Hematopoietic multipotent progenitor cell treated with erythropoietin and hydrocortisone succinate and interleukin-3 and kit ligand, for 4 days (in vitro differentiated cells): ENCODE measurements at places on chromosomes 7 and 10.

- DNase-seq, result peak; percentile 68
Measured at GRCh38 chr7:5773661-5774086, 7.8 kb downstream of the RNF216 start.

DNA sequence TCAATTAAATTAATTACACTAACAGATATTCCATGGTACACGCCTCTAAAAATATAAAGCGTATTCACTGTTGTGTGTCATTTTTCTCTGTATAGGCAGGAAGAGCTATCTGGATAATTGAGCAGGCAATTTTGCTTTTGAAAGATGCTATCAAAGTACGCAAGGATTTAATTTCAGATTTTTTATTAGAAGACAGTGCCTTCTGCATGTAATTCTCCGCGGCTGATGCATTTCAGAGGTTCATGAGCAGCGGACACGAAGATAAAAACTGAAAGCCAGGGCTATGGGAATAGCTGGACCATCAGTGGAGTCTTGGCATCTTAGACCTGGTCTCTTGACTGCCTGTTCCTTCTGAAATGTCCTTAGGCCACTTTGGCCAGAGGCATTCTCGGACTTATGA, 35.7 kb upstream of the SDK1 start:
- no peak for DNase-seq

DNA sequence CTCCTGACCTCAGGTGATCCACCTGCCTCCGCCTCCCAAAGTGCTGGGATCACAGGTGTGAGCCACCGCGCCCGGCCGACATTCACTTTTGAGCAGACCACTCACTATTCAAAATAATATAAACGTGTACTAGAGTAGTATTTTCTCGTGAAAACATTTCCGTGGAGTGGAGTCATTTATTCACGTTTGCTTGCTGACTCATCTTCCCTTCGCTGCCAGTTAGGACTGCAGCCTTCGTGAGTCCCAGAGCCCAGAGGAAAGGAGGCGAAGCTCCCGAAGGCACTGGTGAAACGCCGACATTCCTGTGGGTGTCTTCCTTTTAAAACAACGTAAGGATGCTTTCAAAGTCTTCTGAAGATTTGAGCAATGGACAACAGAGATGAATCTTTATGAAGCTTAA, 10.9 kb upstream of the INPP5A start:
- DNase-seq, result no peak

- DNase-seq, result no peak
Measured at GRCh38 chr7:40583667-40584444, 449.1 kb downstream of the SUGCT start.

DNA sequence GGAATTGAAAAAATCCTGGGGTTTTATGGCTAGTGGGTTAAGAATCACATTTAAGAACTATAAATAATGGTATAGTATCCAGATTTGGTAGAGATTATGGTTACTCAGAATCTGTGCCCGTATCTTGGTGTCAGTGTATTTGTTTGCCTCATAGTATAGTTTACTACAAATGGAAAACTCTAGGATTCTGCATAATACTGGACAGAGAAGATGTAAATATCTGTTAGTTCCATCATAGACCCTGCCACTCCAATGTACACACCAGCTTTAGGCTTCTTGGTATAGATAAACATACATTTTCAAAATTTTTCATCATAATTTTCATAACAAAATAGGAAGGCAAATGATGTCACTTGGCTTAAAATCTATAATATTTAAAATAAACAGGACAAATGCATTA, 108.1 kb downstream of the CFTR start:
- no peak for DNase-seq

- no peak for DNase-seq
Measured at GRCh38 chr10:131177431-131178327, 133.8 kb downstream of the TCERG1L start.

DNA sequence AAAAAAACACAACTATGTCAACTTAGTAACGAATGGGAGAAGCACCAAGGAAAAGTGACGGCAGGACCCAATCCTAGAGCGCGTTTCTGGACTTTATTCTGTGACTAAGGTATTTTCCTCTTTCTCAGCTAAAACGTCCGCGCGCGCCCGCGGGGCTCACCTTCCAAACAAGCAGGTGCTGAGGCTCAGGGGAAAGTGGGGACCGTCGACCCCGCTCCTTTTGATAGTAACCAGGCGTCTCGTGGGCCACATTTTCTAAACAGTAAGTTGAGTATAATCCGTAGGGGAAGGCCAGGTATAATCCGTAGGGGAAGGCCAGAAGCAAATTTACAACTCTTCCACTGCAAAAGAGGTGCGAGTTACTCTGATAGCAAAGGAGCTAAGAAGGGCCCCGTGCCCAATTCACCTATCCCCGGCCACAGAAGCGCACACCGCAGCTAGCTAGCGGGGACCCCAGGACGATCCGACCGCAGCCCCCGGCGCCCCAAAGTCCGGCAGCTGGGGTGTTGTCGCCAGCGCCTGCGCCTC, 743 bp downstream of the MKI67 start:
- peak; percentile 41 for DNase-seq

DNA sequence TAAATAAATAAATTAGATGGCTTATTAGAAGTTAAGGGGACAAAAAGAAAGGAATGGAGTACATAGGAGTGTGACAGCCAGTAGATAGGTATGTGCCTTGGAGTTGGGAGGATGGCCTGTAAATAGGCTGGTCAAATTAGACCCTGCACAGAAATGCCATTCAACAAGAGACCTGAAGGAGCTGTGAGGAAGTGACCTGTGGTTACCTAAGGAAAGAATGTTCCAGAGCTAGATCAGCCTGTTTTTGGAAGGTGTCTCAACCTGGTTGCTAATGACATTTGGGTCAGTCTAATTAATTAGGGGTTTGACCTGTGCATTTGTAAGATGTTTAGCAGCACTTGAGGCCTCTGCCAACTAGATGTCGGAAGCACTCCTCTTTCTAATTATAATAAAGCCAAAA, 315.3 kb upstream of the PLXDC2 start:
- no peak for DNase-seq

DNA sequence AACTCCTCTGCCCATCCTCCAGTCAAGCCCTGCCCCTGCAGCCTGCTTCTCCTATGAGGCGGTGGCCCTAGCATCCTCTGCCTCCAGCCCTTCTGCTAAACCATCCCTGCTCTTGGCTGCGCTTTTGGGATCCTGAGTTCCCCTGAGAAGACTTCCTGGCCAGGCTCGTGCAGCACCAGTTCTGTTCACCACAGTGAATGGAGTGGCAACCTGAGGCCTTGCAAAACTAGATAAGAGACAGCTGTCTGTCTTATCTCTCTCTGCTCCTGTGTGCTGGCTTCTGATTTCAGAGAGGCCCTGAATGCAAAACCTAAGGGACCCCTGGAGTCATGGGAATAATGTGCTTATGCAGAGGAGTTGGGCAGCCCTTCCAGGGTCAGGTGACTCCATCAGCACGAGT, 119.2 kb downstream of the TMEM178B start:
- peak; percentile 7 for DNase-seq

GRCh38 chr7:55992346-55992745, 28.0 kb downstream of the NIPSNAP2 start:
- peak; percentile 20 for DNase-seq

DNA sequence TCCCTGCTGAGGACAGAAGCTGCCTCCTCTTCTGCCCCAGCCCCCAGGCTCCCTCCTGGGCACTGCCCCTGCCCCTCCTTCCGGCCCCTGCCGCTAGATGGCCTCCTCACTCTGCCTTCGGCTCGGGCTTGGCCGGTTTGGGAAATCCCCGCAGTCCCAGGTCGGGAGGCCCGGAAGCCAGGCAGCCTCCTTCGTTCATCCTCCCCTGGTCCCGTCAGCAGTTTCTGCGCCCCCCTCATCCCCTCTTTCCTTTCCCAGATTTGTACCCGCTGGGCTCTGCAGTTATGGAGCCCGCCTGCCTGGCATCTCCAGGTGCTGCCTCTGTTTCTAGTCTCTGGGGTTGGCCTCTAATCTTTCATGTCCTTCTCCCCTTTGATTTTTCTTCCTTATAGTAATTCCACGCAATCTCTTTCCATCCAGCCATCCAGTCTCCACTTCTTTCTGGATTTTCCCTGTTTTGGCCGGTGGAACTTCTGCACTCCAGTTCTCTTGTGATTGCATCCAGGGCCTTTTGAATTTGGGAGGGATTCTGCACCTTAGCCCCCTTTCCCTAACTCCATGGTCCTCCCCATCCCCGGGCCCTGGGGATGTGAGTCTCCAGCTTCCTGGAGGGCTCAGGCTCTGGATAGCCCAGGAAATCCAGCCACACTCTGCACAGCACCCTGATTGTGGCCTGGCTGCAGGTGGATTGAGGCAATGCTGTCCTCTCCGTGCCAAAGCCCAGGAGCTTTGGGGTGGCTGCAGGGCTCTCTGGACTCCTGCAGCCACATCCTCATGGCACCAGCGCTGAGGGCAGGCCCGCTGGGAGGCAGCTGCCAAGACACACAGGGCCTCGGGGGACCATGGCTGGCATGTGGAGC, 3.3 kb upstream of the SHH start:
- peak; percentile 65 for DNase-seq

DNA sequence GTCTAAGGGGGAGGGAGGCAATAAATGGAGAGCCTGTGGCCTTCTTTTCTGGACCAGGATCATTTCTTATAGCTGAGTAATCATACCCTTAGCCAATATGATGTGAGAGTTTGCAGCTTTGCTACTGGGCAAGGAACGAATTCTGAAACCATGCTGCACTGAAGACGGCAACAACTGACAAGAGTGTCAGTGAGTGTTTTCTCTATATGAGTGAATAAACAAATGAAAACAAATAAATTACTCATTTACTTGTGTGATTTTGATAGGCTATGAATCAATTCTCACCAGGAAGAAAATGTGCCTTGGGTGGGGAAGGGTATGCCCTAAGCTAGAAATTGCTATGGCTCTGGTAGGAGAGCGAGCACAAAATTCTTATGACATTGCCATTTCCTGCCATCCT, 79.4 kb upstream of the LRRN3 start:
- no peak for DNase-seq

GRCh38 chr10:132566892-132567291, 29.3 kb downstream of the INPP5A start:
- no peak for DNase-seq

GRCh38 chr7:132806834-132807233, 230.6 kb upstream of the PLXNA4 start:
- DNase-seq, result peak; percentile 51

GRCh38 chr10:7152982-7153381, 257.9 kb downstream of the SFMBT2 start:
- no peak for DNase-seq

DNA sequence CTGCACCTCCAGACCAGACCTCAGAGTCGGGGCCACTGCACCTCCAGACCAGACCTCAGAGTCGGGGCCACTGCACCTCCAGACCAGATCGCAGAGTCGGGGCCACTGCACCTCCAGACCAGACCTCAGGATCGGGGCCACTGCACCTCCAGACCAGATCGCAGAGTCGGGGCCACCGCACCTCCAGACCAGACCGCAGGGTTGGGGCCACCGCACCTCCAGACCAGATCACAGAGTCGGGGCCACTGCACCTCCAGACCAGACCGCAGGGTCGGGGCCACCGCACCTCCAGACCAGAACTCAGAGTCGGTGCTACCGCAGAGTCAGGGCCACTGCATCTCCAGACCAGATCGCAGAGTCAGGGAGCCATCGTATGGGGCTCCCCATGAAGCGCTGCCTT, 105.9 kb downstream of the ACTR3B start:
- no peak for DNase-seq

DNA sequence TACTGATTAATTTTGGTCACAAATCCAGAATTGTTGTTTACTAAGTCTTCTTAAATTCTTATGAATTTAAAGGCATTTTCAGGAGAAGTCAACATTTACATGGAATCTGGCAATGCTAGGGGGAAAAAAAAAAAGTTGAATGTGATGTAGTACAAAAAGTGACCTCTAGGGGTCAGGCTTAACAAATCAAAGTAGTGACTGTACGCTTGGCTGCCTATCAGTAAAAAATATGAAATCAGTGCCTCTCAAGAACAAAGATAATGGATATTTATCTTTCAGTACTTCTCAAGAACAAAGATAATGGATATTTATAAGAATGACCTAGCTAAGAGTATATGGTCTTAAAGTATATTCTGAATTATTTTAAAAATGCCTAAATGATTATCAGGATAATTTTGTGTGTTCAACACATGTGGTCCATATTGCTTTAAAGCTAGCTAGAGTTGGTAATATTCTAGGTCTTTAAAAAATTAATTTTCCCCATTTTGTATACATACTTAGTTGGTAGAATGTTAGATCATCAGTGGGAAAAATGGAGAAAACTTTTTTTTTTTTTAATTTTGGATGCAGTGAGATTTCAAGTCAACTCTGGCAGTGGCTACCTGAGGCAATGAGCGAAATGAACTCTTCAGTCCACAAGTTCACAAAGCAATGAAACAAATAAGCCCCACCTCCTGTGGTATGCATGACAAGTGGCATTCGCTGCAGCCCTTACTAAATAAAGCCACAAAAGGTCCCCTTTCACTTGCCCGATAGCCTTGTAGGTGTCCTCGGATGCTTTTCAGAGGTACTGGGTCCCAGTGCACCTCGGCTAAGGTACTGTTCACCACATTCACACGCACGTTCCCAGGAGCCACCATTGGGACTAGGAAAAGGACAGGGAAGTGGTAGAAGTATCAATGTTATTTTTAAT, 51.2 kb upstream of the LAMB4 start:
- DNase-seq, result peak; percentile 67

DNA sequence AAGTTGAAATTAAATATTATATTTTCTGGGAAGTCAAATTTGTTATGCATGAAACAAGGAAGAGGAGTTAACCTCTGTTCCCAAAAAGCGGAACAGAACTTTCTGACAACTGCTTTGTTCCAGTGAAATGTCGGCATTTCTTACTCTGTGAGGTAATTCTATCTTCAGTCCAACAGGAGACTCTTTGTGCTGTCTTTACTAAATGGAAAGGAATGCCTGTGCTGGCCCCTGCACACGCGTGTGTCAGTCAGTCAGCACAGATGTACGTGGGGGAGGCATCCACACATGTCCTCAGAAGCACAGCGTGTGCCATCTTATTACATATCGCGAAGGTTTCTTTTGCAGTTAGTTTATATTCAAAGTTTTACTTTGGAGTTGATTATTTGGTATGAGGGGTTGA, 37.5 kb downstream of the NET1 start:
- DNase-seq, result peak; percentile 57

DNA sequence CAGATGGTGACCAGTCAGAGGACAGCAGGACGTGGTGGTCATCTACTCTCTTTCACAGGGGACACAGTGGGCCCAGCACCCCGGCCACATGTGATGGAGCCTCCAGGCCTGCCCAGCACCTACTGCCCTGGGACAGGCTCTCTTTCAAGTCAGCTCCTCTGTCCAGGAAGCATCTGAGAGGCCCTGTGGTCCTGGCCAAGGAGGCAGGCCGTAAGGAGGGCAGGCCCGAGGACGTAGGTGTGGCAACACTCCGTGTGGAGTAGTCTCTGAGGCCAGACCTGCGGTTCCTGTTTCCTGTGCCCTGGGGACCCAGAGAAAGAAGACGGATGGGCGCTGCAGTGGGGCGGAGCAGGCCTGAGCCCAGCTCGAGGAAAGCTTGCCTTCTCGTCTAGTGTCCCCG, 179.2 kb downstream of the EBF3 start:
- DNase-seq, result peak; percentile 43

- no peak for DNase-seq
Measured at GRCh38 chr7:141652691-141653090, 49.3 kb downstream of the DENND11 start.

GRCh38 chr7:113176836-113177235, 58.5 kb upstream of the SMIM30 start:
- no peak for DNase-seq
